ENCODE measurements at places on chromosomes 16 and 17. TPM values are rescaled to one million over a fixed set of nuclear protein-coding genes. Genes with fewer than 3 reads are reported as not detected.

DNA sequence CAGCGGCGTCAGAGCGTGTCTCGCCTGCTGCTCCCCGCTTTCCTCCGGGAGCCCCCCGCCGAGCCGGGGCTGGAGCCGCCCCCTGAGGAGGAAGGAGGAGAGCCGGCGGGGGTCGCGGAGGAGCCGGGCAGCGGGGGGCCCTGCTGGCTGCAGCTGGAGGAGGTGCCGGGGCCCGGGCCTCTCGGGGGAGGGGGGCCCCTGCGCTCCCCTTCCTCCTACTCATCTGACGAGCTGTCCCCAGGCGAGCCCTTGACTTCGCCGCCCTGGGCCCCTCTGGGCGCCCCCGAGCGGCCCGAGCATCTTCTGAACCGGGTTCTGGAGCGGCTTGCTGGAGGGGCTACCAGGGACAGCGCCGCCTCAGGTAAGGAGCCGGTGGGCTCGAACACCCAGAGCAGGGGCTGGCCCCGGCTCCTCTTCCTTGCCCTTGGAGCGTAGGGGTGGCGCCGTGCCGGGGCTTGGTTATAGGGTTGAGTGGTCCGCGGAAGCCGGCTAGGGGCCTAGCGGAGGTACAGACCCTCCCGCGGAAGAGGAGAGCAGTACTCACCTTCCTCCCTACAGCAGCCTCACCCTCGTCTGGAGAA lies 841 bp downstream of the RAPGEFL1 start:
- peaks cover 49% of the 10 kb centered on the region for H3K4me1 ChIP-seq
- H3K27me3 ChIP-seq: no peaks in the 10 kb centered on the region
- H3K27ac ChIP-seq: peak overlapping the region; percentile 86
- DNase-seq: no peak

Gene RTN4RL1
- total RNA-seq: 3.7 TPM

- peak overlapping the region; percentile 41 for H3K27ac ChIP-seq
- H3K36me3 ChIP-seq: no peaks in the 10 kb centered on the region
- no peak for DNase-seq
- H3K4me1 ChIP-seq: peaks cover 33% of the 10 kb centered on the region
- H3K4me3 ChIP-seq: peak overlapping the region; percentile 25
- H3K27me3 ChIP-seq: no peaks in the 10 kb centered on the region
These were observed 56.9 kb downstream of the PIGL start for GRCh38 chr17:16273929-16274339.

DNA sequence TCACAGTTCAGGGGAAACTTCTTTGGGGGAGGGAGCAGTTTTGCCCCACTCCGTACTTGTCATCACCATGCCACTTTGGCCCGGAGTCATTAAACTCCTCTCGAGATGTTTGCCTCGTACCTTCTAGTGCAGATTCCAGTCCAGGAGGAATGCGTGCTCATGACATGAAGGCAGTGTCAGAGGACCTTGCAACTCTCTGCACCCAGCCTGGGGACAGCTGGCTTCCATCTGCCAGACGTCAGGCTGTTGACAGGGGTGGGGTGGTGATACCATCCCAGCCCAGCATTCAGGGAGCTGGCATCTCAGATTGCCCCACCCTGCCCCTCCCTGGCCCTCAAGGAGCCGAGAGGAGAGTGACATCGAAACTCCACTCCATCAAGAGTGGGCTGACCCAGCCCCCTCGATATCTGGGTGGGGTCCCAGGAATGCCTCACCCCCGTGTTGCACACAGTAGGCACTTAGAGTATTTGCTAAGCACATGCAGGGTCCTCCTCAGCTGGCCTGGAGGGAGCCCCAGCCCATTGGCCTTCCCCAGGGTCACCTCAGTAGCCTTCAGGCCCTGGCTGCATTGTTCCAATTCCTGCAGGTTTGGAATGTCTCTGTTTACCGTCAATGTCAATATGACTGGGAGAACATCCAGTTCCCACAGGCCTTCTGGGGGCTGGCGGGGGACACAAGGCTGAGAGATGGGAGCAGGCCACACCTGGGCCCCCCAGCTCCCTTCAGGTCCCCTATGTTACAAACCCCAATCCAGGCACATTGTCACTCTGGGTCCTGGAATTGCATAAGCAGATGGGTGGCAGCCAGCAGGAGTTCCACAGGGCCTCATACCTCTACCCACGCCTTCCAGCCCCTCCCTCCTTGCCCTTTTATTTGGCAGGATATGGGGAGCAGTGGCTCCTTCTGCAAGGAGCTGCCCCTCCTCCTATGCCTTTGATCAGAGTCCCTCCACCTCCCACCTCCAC lies 21.3 kb upstream of the EMP2 start:
- no peaks in the 10 kb centered on the region for H3K36me3 ChIP-seq
- H3K4me1 ChIP-seq: no peaks in the 10 kb centered on the region
- no peak for DNase-seq
- no peak overlapping the region for H3K27ac ChIP-seq

Gene CACNA1G
- 3.4 TPM for total RNA-seq

Gene ATP2A1
- 10.3 TPM for total RNA-seq

DNA sequence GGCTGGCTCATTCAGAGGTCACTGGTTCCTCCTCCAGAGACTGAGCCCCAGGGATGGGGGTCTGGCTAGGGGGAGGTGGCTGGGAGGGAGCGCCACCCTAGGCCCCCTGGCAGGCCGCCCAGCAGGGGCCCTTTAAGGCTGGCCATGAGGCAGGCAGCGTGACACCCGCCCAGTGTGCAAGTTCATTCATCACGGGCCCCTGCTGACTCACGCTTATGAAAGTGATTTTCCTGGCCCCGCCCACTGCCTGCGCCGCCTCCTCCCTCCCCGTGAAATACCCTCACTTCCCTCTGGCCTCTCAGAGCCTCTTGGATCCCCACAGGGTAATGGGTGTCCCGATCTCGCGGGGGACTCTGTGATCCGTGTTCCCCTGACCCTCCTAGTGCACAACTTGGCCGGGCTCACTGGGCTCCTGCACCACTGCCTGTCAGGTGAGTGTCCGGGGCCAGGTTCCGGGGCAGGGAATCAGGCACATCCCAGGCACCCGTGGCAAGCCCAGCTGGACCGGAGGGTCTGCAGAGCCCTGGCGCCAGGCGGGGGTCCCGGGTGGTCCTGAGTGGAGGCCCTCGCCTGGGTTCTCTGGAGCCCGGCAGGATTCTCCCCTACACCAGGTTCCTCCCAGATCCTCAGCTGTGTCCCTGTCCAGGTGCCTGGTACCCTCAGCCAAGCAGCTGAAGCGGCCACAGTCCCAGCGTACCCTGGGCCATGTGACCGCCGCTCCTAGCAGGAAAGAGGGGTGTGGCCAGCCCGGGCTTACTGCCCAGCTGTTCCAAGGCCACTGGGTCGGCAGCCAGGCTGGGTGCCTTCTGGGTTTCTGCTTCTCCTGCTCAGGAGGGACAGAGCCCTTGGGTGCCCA lies at the start of gene OSGIN1:
TSS of gene OSGIN1 (plus strand) at position 301 of the 856 bp plus-strand sequence. CDS start 4,432 bp downstream, outside the sequence.
- DNase-seq: peak; percentile 93
- H3K27ac ChIP-seq: peak within 1 kb of the TSS; percentile 88
- peaks cover 31% of the 10 kb centered on the region for H3K4me1 ChIP-seq
- H3K27me3 ChIP-seq: no peaks in the 10 kb centered on the region
- no peaks in the 10 kb centered on the region for H3K36me3 ChIP-seq

DNA sequence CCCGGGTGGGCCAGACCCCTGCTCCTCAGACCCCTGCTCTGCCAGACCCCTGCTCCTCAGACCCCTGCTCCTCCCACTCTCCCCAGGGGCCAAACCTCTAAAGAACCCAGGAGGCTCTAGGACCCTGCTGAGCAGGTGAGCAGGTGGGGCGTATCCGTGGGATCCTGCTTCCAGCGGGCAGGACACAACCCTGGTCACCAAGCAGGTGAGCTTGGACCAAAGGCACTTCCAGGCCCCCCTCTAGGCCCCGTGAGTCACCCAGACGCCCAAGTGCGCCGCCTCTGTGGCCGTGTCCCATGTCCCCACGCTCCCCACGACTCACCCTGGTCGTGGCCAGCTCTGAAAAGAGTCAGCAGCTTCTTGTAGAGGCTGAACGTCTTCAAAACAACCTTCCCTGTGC lies 5.0 kb downstream of the CYBC1 start:
- peak overlapping the region; percentile 12 for H3K27ac ChIP-seq
- H3K36me3 ChIP-seq: peaks cover 17% of the 10 kb centered on the region
- H3K4me1 ChIP-seq: peaks cover 4% of the 10 kb centered on the region

GRCh38 chr17:17207998-17208397 lies 1.9 kb upstream of the PLD6 start:
- H3K4me3 ChIP-seq: no peak overlapping the region
- H3K27me3 ChIP-seq: no peaks in the 10 kb centered on the region
- H3K4me1 ChIP-seq: peaks cover 7% of the 10 kb centered on the region
- H3K27ac ChIP-seq: no peak overlapping the region
- H3K36me3 ChIP-seq: peaks cover 11% of the 10 kb centered on the region

Gene ADAMTS18
- not detected for total RNA-seq

GRCh38 chr16:28192806-28193529 lies 18.8 kb downstream of the XPO6 start:
- no peak for DNase-seq
- H3K4me1 ChIP-seq: peaks cover 49% of the 10 kb centered on the region

- no peak for DNase-seq
- H3K4me3 ChIP-seq: no peak overlapping the region
- H3K27ac ChIP-seq: no peak overlapping the region
- peaks cover 2% of the 10 kb centered on the region for H3K4me1 ChIP-seq
These were observed 6.5 kb upstream of the ZNF778 start for GRCh38 chr16:89210904-89211515.

- peaks cover 56% of the 10 kb centered on the region for H3K4me1 ChIP-seq
- peak; percentile 71 for DNase-seq
- H3K27me3 ChIP-seq: no peaks in the 10 kb centered on the region
- H3K36me3 ChIP-seq: no peaks in the 10 kb centered on the region
- H3K4me3 ChIP-seq: peak overlapping the region; percentile 51
These were observed 22.1 kb downstream of the CRISPLD2 start for GRCh38 chr16:84841787-84842300.

Gene BFAR
- total RNA-seq: 49.7 TPM

Gene CCL17
- total RNA-seq: not detected

DNA sequence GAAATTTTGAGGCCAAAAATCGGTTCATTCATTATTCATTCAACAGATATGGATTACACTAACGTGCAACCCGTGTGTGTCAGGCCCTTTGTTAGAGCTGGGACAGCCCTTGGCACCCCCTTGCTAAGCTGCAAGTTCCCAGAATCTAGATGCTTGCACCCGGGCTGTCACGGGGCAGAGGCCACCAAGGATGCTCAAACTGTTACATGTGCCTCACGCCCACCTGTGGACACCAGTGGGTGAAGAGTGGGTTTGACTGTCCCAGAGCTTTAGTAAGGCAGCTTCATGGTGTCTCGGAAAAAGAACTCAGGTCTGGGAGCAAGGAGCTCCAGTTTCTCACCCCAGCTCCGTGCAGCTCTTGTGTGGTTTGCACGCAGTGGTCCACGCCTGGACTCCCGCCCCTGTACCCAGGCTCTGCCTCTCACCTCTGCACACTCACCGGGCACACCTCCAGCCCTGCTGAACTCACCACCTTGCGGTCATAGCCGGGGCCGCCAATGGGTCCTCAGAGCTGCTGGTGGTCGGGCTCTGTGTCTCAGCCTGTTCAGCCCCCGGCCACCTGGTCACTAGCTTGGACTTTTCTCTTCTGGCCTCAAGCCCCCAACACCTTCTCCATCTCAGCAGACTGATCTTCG lies 53.7 kb upstream of the CACNG4 start:
- no peaks in the 10 kb centered on the region for H3K36me3 ChIP-seq
- no peak overlapping the region for H3K4me3 ChIP-seq
- peaks cover 4% of the 10 kb centered on the region for H3K4me1 ChIP-seq
- H3K27ac ChIP-seq: no peak overlapping the region
- DNase-seq: no peak
- H3K27me3 ChIP-seq: no peaks in the 10 kb centered on the region

GRCh38 chr17:49580055-49580721 lies 4.5 kb downstream of the NXPH3 start:
- no peak for DNase-seq
- no peak overlapping the region for H3K4me3 ChIP-seq
- no peak overlapping the region for H3K27ac ChIP-seq
- H3K27me3 ChIP-seq: no peaks in the 10 kb centered on the region
- H3K4me1 ChIP-seq: no peaks in the 10 kb centered on the region

DNA sequence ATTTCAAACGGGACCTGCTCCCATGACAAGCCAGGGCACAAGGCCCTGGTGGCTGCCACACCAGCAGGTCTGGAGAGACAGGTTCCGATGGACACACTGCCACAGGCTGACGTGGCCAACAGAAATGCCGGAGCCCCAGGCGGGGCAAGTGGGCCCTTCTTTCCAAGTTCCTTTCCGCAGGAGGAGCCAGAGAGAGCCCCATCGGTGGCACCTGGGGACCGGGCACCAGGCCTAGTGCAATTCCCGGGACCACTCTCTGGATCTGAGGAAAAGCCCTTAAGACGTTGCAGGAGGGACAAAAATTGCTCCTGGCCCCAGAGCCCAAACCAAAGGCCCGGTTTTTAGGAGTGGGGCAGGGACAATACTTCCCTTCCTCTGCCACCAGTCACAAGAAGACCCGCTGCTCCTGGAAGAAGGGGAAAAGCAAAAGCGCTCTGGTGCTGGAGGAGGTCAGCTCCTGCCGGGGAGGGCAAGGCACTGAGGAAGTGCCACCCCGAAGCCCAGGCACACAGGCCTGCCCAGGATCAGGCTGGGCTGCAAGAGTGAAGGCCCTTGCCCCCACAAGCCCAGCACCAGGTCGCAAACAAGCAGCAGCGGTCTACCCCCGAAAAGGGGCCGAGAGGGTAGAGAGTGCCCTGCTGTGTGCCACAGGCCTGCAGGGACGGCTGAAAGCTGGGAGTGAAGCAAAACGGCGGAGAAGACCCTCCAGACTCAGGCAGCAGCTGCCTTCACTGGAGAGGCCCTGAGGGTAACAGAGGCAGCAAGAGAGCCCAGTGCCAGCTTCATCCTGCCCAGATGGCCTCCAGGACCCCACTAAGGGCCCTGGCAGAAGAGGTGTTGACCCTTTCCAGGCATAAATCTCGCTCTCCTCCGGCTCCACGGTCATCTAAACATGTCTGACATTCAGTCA lies 29.1 kb downstream of the MAP1LC3B start:
- no peaks in the 10 kb centered on the region for H3K4me1 ChIP-seq
- no peaks in the 10 kb centered on the region for H3K27me3 ChIP-seq
- no peak overlapping the region for H3K4me3 ChIP-seq
- H3K27ac ChIP-seq: no peak overlapping the region
- H3K36me3 ChIP-seq: peaks cover 20% of the 10 kb centered on the region
- no peak for DNase-seq

DNA sequence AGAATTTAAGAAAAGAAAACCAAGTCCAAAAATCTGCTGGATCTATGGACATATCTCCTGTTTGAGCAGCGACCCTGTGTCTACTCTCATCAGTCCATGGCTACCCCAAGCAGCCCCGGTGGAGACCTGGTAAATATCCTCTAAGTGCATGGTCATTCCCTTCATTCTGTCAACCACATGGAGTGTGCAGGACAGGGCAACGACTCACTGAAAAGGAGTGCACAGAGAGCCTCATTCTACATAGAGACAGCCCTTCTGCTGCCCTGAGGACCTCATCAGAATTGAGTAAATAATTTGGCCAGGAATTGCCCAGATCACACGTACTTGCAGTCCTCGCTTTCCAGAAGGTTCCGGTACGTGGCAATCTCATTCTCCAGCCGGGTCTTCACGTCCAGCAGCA lies 3.0 kb downstream of the KRT38 start:
- H3K4me3 ChIP-seq: no peak overlapping the region
- H3K27ac ChIP-seq: no peak overlapping the region

Gene TBC1D3H
- not detected for total RNA-seq

Measured in HCT116 (cell line).